ENCODE measurements at places on chromosomes 7 and 10. TPM values are rescaled to one million over a fixed set of nuclear protein-coding genes. Genes with fewer than 3 reads are reported as not detected.

DNA sequence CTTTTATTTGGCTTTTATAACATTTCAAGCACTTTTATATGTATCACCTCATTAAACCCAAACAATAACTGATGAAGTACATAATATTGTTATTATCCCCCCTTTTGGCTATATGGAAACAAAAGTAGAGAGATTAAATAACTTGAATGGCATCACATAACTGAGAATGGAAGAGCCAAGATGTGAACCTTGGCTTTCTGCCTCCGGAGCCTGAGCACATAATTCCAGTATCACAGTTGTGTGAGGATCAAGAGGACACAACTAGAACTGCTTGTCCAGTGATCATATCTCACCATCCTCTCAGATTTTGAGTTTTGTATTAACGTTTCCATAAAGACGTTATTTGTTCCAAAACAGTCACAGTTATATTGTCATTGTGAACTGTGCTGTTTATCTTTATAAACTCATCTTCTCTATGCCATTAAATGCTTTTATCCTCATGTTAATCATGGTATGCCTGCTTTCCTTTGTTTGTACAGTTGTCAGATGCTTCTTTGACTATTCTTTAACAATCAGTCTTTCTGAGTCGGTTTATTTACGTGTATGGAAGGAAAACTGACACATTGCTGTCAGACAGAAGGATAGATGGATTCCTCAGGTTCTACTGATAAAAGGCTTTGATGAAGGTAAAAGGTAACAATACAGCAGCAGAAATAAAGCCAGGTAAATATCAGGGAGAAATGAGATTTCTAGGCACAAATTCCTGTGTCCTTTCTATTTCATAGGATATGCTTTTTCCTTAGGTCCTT is 92.0 kb upstream of the FAM13C start:
- DNase-seq = no peak

DNA sequence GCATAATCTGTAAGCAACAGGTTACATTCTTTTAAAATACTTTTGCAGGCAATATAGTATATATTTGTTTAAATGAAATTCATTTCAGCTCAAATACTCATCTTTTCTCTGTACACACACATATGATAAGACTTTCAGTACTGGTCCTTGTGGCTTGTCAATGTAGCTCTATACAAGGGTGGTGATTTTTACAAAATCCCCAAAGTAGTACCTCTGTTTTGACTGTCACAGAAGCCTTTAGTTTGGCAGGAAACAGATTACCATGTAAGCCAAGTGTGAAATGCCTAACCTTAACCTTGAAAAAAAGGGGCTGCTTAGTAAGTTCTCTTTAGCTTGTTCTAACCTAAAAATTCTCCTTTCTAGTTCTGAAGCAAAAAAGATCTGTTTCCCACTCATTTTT is 87.9 kb downstream of the KCND2 start:
- DNase-seq = no peak

GRCh38 chr10:28463676-28464395 is 69.1 kb upstream of the WAC start:
- no peak for DNase-seq

DNA sequence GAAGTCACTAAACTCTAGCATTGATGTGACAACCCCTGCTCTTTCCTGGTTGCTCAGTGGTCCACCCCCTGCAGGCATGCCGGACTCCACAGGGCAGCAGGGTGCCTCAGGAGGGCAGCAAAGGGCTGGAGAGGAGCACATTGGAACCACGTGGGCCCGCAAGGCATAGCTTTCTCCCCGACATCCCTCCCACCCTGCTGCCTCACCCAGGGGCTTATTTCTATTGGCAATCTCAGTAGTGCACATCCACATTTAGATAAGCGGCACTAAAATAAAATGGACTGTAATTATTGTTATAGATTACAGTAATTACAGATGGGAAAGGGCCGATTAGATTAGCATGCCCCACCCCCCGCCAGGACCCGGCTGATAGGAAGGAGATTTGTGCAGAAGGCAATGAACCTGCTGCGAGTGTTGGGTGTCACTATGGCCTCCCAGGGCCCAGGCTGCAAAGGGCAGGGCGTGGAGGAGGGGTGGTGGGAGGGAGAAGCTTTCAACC is 580.1 kb downstream of the GRID1 start:
- no peak for DNase-seq

GRCh38 chr10:121608469-121609190 is 10.4 kb upstream of the FGFR2 start:
- DNase-seq = peak; percentile 35

DNA sequence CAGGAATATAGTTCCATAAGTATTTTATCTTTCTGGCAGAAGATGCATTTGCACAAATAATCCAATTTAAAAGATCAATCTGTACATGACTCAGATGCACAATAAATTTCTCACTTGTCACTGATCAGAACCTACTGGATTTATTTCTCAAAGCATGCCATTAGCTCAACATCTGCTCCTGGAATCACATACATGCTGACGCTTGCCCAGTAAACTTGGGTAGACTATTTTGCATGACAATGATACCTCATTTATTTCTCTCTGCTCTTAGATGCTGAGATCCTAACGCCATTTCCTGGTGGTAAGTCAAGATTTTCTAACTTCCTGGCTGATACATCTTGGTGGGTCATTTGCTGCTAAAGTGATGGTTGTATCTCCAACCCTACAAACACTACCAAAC is 33.8 kb upstream of the C10orf120 start:
- no peak for DNase-seq

- DNase-seq = no peak
These were observed 33.4 kb downstream of the STARD3NL start for GRCh38 chr7:38211486-38211885.

- DNase-seq = no peak
These were observed 51.0 kb upstream of the OSBPL3 start for GRCh38 chr7:25031007-25031406.

DNA sequence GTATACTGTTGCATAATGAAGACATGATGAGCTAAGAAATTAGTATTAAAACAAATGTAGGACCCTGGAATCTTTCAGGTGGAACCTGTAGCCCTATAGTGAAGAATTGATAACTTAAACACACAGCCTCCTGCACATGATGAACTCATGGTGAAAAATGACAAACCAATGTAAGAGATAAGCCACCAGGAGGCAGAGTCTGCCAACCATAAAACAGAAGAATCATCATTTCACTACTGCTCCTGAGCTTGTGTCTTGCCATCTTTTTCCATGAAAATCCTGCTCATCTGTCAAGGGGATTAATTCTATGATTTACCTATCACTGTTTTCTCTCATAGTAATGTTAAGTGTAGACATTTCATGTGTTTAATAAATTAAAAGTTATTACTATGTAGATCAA is 363.9 kb downstream of the MALRD1 start:
- DNase-seq = peak; percentile 3

DNA sequence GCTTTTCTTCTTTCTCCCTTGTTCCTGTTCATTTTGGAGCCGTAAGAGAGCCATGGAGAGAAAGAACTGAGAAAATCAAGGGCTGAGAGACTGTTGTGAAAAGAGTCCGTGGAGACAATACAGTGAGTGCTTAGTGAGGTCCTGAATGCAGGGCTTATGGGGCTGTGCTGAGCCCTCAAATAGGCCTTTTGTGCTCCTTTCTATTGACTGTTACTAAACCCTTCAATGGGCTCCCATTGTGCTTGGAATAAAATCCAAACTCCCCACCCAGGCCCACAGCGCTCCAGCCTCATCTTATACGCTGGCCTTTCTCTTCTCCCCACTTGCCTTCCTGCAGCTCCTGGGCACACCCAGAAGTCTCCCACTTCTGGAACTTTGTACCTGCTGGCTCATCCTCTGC is 243.1 kb upstream of the HABP2 start:
- no peak for DNase-seq

- DNase-seq = no peak
These were observed 12.5 kb downstream of the EMX2 start for GRCh38 chr10:117555017-117555416.

- DNase-seq = no peak
These were observed 54.4 kb downstream of the STK17A start for GRCh38 chr7:43637114-43637806.

- no peak for DNase-seq
These were observed 10.7 kb downstream of the IRF5 start for GRCh38 chr7:128948312-128948973.

- DNase-seq = no peak
These were observed 27.3 kb upstream of the KNDC1 start for GRCh38 chr10:133132473-133133291.

GRCh38 chr10:72727130-72727529 is 35.2 kb downstream of the MCU start:
- no peak for DNase-seq

DNA sequence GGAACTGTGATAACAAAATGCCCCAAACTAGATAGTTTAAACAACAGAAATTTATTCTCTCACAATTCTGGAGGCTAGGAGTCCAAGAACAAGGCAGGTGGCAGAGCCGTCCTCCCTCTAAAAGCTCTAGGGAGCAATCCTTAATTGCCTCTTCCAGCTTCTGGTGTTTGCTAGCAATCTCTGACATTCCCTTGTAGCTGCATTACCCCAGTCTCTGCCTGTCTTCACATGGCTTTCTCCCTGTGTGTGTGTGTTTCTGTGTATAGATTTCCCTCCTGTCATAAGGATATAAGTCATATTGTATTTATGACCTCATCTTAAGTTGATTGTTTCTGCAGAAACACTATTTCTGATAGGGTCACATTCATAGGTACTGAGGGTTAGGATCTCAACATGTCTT is 177.5 kb downstream of the WNT2 start:
- DNase-seq = no peak

DNA sequence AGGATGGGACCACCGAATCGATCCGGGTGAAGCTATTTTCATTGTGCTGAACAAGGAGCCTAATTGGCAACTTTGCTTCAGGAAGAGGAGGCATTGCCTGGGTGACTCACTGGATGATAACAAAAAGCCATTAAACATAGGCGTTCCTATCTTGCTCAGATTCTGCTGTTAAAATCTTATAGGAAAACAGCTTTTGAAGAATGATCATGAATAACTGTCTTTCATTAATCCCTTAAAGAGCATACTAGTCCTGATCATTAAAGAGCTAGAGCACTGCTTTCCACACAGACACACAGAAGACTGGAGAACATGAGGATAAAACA is 174.2 kb upstream of the IMMP2L start:
- DNase-seq = no peak

DNA sequence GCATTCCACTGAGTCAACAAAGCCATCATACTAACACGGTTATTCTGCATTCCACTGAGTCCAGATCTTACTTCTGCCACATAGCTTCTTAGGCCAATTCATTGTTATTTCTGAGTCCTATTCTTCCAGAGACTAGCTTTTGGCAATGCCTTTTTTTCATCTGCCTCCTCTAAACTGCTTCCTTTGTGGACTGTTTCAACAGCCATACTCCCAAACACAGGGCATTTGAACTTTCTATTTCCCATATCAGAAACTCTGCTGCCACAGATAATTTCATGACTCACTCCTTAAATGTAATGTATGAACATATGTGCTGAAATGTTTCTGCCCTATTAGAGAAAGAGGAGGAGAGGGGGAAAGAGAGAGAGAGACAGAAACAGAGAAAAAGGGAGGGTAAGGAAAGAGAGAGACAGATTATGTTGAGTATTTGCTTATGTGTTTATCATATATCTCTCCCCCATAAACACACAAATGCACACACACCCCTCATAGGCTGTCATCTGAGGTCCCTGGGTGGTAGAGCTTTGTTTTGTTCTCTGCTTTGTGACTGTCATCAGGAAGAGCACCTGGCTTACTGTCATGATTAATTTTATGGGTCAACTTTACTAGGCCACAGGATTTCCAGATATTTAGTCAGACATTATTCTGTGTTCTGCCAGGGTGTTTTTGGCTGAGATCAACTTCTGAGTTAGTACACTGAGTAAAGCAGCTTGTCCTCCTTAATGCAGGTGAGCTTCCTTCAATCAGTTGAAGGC is 308.0 kb upstream of the KCND2 start:
- no peak for DNase-seq

DNA sequence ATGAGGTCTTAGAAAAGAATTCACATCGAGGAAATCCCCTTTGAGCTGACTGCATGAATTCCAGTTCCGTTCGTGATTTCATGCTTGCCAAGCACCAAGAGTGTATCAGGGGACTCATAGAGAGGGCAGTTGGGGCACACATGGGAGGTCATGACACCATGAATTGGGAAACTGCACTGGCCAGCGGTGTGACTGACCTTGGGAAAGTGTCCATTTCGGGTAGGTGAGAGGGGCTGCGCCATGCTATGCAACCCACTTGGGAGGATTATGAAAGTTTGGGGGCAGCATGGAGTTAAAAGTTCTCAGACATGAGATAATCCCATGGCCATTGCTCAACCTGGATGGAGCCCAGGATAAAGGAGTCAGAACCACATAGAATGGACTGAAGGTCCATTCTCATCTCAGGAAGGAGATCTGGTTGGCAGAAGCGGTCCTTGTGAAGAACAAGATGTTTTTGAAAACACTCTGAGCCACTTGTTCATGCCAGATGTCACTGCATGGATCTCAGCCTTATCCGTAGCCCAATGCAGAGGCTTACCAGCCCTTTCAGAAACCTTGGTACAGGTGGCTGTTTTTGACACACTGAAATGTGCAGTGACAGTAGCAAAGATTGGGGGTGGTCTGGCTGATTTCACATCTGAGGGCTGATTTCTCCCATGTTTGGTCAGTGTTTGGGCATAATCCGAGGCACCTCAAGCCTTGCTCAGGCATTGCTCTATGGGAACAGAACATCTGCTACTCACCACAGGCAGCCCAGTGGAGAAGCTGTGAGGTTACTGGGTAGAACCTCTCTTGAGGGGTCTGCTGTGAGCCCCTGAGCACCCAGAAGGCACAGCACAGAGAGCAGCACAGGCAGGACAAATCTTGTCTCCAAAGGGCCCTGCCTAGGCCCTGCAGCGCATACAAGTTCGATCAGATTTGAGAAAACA is 252.3 kb downstream of the CXCL12 start:
- DNase-seq = no peak

DNA sequence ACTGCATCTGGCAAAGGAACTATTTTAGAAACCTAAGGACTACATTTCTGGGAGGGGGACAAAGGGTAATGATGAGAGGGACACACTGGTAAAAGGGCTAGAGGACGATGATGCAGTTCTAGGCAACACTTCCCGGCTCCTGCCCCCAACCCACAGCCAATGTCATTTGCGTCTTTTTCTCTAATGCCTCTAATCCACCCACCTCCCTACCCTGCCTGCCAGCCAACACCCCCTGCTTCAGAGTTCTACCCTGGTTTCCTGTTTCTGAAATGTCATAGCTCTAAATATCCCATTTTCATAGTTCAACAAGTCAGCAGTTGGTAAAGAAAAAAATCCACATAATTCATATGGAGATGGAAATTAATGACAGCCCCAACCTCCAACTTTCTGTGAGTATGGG is 79.0 kb downstream of the KIAA1549 start:
- DNase-seq = no peak

- no peak for DNase-seq
These were observed 46.0 kb upstream of the CDK1 start for GRCh38 chr10:60732198-60732806.

EPO gene
- not detected for total RNA-seq

ATP6V0A4 gene
- 0.23 TPM for total RNA-seq

NACAD gene
- total RNA-seq = not detected

OR9A2 gene
- total RNA-seq = not detected

RTKN2 gene
- total RNA-seq = 4.0 TPM
